ENCODE measurements at places on chromosomes 7 and 10.
A peak's percentile ranks its signal among the peaks of the same experiment; 100 is the strongest.

DNA sequence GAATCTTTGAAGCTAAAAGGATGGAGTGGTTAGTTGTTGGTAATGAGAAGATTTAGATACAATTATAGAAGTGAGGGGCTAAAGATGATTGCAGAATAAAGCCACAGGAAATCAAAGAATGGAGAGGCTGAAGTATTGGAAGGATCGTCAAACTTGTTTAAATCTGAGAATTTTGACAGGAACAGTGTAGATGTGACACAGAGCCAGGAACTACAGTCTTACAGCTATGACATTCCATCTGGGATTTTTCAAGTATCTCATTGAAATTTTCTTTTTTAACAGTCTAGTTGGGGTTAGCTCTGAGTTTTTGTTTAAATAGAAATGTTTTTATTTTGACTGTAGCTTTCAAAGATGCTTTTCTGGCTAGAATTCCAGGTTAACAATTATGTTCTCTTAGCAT is 181.4 kb downstream of the NRG3 start:
- no peak for DNase-seq

GRCh38 chr7:131110297-131111080 is 217.2 kb upstream of the MKLN1 start:
- no peak for DNase-seq

DNA sequence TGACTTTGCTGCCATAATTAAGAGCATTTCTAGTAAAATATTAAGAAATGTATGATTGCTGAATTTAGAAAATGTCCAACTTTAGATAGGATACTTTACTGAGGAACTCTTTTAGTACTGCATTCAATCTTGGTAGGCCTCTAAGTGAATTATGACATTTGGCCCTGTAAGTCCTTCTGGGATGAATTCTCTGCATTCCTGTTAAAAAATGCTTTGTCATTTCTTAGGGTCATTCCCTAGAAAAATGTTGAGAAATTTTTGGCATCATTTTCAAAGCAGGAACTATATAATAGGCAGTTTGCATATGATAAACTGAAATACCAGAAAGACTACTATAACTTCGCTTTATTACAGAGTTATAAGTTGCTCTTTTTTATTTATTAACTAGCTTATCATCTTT is 69.3 kb upstream of the PRR15 start:
- peak; percentile 30 for DNase-seq

DNA sequence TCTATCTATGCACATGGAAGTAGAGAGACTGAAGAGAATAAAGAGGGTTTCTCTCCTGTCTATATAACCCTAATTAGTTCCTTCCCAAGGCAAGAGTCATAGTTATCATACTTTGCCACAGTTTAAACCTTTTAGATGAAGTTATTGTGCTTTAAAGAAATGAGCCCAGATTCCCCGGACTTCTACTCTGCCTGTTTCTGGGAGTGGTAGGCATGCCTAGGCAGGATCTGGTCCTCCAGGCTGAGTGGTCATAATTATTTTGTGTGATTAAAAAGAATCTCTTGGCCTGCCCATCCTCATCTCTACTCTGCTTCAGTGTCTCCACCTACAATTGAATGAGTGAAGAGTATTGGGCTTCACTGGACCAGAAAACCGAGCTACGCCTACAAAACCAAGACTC is 179.2 kb downstream of the IMMP2L start:
- DNase-seq, result no peak

DNA sequence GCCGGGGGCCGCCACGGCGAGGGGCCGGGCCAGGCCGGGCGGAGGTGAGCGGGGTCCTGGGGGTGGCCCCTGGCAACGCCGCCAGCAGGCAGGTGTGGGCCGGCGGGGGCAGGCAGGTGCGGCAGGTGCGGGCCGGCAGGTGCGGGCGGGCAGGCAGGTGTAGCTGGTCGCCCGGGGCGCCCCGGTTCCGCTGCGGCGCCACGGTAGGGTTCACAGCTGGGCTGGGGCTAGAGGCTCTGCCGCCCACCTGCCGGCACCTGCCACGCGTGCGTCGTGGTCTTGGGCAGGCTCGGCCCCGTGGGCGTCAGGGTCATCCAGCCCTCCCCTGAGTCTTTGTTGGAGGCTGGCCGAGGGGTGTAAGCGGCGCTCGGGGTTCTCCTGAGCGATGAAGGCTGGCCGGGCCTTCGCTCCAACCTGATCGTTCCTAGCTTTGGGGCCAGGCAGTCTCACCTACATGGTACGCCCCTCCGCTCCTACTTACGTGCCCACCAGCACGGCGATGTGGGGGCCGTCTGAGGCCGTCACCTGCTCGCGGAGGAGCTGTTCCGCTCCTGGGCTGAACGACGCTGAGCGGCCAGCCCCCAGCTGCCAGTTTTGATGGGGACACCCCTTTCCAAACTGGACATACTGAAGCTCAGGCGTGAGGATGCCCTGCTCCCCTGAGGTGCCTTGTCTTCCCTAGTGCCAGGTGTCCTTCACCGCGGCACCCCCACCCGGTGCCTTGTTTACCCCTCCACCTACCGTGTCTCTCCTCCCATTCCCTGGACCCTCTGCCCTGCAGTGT is 493 bp downstream of the ZMIZ2 start:
- peak; percentile 66 for DNase-seq

GRCh38 chr10:8418631-8419030 is 364.1 kb downstream of the GATA3 start:
- DNase-seq, result no peak

DNA sequence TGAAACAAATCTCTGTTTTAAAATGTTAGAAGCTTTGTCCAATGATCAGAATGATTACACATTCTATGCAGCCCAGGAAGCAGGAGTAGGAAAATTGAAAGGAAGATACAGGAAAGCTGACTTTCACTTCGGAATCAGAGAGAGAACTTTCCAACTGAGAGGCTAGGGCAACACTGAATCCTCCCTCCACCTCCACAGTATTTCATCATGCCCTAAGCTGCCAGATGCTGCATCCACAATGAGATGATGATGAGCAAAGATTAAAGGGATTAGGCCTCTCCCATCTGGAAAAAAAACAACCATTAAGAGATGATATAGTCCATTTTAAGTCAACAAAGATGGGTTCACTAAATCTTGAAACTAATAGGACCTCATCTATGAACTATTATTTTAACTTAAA is 215.6 kb downstream of the GPR37 start:
- DNase-seq, result no peak

- DNase-seq, result no peak
Observed at GRCh38 chr7:16791071-16791470, 13.7 kb downstream of the AGR2 start.

GRCh38 chr10:69802424-69803161 is 887 bp downstream of the COL13A1 start:
- peak; percentile 79 for DNase-seq

- no peak for DNase-seq
Observed at GRCh38 chr10:25050402-25050801, 34.0 kb downstream of the THNSL1 start.

DNA sequence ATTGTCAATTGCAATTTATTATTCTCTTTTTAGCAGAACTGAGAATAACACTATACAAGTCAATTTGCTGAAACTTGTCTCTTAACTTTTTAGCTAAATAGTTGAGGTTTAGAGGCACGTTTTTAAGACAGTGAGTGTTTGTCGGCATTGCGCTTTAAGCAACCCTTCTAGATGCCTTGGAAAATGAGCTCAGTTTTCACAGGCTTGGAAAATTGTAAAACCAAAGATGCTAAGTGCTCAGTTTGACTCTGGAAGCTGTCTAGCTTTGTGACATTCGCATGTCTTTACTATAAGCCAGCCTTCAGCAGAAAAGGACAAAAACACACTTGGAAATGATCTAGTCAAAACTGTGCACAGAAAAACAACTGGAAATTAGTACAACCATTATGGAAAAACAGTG is 500.4 kb downstream of the NEBL start:
- DNase-seq, result no peak

DNA sequence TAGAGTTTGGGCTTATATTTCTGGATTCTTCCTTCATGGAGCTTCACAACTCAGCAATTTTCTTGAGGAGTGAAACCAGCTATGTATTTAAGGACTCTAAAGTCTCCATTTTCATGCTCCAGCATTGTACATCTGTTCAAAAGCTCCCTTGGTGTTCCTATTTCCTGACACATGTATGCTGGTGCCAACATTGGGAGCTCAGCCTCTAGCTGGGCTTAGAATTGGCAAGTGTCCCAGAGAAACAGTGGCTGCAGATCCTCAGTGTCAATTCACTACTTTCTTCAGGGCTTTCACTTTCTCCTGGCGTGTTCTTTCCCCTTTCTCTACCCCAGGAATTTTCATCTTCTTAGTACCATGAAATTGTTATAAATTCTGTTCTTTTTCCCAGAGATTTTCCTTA is 103.1 kb downstream of the ZNF467 start:
- DNase-seq, result peak; percentile 48

- DNase-seq, result no peak
Observed at GRCh38 chr7:53466371-53466770, 430.9 kb downstream of the POM121L12 start.

GRCh38 chr7:80768756-80769155 is 130.3 kb downstream of the CD36 start:
- no peak for DNase-seq

- peak; percentile 32 for DNase-seq
Observed at GRCh38 chr10:44569193-44570091, 184.5 kb upstream of the CXCL12 start.

DNA sequence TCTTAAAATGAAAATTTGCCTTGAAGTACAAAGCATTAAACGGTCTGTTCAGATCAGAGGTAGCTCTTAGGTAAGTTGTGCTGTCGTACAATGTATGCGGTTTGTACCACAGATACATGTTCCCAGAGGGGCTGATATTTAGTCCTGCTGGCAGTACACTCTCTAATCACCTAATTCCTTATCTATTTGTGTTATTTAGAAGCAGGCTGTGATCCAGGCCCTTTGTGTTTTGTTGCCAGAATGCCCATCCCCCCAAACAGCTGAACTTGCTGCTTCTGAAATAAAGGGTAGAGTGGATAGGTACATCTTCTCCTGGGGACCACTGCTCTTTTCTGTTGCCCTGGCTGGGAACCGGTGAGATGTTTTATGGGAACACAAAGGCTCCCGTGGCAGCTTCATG is 84.5 kb downstream of the SND1 start:
- no peak for DNase-seq

DNA sequence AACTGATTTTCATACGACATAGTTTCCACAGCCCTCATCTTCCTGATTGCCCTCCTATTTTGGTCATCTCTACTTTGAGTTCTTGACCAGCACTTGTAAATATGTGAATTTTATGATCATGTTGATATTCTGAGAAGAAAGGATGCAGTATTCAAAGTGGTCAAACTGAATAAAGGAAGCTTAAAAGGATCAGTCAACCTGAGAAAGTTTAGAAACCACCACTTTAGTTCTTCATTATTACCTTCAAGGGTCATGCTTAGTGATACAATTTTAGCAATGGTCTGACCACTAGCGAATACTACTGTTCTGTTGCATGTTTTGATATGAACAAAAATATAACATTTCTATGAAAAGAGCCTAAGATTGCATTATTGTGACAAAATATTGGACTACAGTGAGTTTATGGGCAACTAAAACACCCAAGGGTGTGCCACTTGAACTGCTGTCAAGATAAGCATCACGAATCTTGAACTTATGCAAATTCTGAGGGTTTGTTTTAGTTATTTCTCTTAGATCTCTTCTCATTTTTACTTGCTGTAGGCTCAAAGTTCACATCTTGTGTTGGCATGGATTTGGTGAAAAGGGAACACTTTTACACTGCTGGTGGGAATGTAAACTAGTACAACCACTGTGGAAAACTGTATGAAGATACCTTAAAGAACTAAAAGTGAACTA is 247.7 kb downstream of the IPMK start:
- no peak for DNase-seq

- DNase-seq, result no peak
Observed at GRCh38 chr10:28559618-28560017, 26.7 kb downstream of the WAC start.

- no peak for DNase-seq
Observed at GRCh38 chr10:126561921-126562680, 108.4 kb downstream of the C10orf90 start.

GRCh38 chr7:44654255-44654796 is 47.9 kb downstream of the OGDH start:
- DNase-seq, result no peak

DNA sequence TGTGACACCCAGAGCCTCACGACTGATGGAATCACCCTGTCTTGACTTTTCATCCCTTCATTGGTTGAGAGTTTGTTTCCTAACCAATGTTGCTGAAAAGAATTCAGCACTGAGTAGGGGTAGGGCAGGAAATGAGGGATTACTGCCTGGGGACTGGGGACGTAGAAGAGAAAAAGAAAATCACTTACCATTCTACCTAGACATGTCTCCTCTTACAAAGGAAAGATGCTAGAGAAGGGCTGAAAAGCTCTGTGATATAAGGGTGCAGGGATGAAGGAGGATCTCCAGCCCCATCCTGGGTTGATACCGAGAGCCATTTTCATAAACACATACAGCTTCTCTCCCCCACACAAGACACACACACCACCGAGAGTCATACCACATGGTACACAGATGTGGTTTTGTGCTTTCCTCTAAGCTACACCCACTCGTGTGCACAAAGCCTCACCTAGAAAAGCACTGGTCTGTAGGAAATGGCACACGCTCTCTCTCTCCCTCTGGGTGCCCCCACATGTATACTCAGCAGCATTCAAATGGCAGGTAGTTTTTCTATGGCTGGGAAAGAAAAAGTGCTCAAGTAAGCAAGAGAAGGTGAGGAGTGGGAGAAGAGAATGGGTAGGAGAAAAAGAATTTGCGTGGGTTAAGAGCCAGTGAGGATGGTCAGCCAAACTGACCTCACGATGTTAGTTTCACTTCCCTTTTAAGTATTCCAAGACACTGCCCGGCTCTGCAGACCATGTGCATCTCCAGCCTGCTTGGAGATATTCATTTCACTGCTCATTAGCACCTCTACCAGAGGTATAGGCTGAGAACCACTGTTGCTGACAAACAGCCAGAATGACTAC is 85.8 kb downstream of the CALD1 start:
- peak; percentile 53 for DNase-seq

GRCh38 chr10:45480294-45480693 is 106.3 kb downstream of the ALOX5 start:
- DNase-seq, result no peak

GRCh38 chr7:128430207-128430606 is 20.4 kb upstream of the IMPDH1 start:
- no peak for DNase-seq

- no peak for DNase-seq
Observed at GRCh38 chr7:82623812-82624211, 180.2 kb upstream of the CACNA2D1 start.

DNA sequence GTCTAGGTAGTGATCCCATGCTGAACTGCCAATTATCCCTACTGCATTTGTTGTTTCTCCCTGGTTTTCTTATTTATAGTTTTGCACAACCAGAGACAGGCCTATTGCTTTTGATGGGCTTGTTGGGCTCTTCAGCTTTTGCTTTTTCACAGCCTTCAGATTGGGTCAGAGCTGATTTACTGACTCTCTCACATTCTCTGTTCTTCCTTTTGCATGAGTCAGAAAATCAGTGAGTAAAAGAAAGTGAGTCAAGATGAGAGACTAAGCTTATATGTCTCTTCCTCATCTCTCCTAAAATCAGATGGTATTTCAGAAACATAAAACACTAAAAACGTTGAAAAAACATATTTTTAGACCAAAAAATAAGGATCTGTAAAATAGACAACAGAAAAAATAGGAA is 1135.4 kb downstream of the XPNPEP1 start:
- DNase-seq, result no peak

GRCh38 chr7:29587195-29587808 is 23.7 kb downstream of the PRR15 start:
- DNase-seq, result no peak

- no peak for DNase-seq
Observed at GRCh38 chr7:66639773-66640172, 11.1 kb downstream of the KCTD7 start.

Measured in stomach (tissue), 19 donors.